Activated naive CD4-positive, alpha-beta T cell (primary cell): ENCODE measurements at places on chromosomes 3 and 15.
A peak's percentile ranks its signal among the peaks of the same experiment; 100 is the strongest.

DNA sequence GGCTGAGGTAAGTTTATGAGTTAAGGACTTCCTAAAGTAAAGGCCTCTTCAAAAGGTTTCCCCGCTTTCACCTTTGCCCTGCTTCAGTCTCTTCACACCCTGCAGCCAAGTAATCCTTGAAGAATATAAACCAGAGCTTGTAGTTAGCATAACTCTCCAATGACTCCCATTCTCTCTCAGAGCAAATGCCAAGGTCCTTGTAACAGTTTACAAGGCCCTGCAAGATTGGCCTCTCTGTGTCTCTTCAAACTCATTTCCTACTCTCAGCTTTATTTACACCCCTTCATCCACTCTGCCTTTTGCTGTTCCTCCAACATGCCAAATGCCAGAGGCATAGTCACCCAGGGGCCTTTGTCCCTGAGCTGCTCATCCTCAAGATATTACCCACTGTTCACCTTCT is 60.5 kb upstream of the MME start:
- DNase-seq = no peak

GRCh38 chr3:157534725-157535161 is 31.5 kb upstream of the VEPH1 start:
- no peak for DNase-seq

DNA sequence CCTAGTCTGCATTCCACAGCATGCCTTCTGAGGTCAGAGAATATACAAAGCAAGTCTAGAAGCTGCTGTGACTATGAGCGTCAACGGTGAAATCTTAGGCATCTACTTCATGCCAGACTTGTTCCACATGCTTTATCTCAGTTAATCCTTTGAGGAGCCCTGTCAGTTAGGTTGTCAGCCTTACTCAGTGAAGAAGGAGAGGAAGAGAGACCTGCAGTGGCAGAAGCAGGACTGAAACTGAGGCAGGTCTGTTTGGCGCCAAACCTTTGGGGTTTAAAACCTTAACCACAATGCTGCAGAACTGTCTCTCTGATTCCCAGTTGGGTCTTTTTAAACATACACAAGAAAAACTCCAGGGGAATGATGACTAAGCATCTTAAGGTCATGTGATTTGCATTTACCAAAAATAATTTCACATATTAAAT is 139.0 kb upstream of the LIPC start:
- no peak for DNase-seq

DNA sequence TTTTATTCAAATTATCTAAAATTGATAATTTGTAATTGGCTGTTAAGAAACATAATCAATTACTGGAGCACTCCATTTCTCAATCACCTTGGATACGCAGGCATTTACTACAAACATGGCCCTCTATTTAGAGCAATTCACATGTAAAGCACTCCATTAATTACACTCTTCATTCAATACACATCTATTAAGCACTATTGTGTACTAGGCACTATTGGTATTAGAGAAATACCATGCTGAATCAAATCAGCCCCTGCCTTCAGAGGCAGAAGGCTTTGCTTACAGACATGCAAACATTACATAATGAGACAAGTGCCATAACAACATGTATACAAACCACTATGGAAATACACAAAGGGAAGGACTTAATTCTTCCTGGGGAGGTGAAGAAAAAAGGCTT is 69.1 kb downstream of the PEAK1 start:
- DNase-seq = no peak

- no peak for DNase-seq
Measured at GRCh38 chr3:106485217-106485616, 616.4 kb upstream of the CBLB start.

DNA sequence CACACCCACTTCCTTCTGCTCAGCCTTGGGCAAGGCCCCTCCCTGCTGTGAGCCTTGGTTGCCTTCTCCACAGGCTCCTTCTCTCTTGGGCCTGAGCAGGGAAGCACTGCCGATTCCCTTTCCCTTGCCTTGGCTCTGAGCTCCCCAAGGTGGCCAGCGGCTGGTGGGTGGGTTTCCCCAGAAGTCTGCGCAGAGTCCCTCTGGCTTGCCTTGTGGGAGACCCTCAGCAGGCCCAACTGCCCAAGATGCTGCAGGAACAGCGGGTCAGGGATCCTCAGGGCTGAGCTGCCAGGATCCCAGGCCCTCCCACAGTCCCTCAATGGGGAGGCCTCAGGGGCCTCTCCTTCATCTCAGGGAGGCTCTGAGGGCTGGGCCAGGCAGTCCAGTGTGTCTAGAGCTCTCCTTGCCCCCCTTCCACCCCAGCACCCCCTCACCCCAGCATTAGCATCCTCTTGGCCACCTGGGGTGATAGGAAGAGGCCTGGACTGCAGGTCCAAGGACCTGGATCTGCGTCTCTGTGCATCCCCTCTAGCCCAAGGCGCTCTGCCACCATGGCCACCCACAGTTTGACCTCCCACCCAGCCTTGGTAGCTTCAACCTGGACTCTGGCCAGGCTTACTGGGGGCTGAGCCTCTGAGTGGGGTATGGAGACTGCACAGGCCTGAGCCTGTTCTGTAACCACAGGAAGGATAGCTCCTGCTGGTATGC is 68.6 kb downstream of the EXOG start:
- no peak for DNase-seq

DNA sequence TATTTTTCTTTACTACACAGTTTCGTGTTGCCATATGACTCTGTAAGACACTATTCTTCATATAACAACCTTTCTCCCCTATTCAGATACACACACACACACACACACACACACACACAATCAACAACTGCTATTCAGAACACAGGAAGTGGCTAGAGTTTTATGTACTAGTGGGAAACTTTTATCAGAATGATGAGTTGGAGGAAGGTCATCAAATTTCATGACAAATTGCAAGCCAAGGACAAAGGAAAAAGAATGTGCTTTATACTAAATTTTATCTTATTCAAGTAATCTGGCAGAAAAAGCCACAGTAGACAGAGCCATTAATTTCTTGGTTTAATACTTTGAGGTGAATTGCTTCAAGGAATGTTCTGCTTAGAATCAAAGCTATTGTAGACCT is 899.8 kb downstream of the ROBO2 start:
- no peak for DNase-seq

- DNase-seq = peak; percentile 42
Measured at GRCh38 chr15:74616366-74616939, 817 bp downstream of the CLK3 start.

DNA sequence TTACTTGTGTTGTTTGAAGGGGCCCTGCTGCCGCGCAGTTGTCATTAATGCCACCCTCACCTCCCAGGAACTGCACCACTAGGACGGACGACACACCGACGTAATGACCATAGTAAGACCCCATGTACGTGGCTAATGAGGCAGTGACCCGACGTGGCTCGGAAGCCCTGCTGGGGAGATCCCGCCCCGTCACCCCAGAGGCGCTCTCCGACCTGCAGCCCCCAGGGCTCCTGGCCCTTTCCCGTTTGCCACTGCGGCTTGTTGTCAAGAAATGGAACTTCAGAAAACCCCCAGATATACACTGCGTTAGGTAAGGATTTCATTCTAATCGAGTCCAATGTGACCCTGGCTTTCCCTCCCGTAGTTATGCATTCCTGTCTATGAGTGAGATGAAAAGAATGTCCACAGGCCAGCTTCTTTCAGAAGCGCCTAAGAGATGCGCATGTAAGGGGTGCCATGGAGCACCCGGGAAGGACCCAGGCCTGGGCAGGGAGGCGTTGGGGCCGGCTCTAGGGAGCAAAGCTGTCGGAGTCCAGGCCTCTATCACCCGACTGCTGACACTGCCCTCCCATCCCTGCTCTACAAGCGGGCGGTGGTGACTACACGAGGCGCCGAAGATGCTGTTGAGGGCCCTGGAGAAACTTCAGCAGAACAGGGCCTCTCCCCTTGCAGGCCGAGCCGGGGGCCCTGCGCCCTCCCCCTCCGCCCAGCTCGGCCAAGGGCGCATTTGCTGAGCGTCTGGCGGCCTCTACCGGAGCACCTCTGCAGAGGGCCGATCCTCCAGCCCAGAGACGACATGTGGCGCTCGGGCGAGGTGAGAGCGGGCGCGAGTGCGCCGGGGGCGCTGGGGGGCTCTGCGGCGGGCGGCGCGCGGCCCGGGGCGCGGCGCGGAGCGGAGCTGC is at the start of gene GABRA5:
GABRA5 (plus strand) TSS at position 765 of the 902 bp plus-strand sequence. CDS start 2,187 bp downstream, outside the sequence.
- no peak for DNase-seq

DNA sequence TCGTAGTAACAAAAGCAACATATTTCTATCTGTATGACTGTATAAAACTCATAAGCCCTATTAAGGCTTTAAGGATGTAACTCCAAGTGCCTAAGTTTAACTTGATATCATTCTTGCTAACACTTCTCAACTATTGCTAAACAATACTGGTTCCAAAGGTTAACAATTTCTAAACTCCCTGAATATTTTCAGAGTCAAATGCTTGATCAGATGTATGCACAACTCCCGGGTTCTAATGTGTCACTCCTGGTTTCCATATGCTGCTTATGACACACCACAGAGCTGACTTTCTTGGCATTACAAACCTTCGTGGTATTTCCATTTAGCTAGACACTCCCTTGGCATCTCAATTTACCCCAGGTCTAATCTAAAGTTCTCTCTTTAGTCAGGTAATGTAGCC is 26.3 kb downstream of the DZIP1L start:
- no peak for DNase-seq
